ENCODE measurements at places on chromosomes 12 and 14.

DNA sequence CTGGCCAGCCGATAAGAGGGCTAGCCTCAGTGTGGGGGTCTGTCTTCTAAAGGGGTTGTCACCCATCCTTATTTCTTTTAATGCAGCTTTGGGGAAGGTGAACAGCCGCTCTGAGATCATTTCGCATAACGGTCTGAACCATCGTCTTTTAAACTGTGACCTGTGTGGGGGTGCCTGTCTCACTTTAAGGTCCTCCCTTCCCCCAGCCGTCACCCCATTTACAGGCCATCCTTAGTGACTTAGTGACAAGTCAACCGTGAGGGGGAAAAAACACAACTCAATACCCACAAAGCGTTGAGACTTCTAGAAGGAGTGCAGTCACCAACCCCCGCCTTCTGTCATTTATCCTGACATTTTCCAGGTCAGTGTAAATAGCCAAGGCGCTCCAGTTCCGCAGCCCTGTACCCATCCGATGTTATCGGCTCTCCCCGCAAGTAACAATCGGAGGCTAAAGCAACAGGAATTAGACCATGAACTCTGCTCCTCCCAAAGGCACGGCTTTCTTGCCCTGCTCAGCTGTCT is 505 bp upstream of the DENND5B start:
- DNase-seq, result no peak

DNA sequence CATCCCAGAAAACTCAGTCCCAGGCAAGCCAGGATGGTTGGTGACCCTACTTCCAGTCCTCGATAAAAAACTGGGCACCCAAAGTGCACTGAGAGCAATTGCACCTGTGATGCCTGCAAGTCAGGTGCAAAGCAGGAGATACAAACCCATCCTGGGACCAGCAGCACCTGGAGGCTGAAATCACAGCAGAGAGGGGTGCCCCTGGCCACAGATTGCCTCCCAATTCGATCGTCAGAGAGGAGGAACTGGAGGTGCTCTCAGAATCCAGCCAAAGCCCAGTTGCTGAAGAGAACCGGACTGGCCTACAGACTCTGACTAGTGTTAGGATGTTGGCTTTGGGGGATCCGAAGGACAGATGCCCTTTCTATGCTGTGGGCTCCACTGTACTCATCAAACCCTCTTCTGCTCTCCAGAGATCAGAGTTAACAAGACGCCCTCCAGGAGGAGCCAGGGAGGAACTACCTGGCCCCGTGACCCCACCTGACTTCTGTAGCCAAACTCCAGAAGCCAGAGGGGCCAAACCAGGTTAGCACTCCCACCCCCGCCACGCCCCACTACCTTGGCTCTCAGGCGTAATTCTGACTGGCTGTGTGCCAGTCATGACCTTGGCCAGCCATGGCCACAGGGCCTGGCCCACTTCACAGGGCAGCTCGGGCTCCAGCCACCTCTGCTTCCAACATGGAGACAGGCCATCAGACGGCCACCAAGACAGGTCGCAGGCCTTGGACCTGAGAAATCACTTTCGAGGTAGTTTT is 284.5 kb upstream of the RTL1 start:
- no peak for DNase-seq

DNA sequence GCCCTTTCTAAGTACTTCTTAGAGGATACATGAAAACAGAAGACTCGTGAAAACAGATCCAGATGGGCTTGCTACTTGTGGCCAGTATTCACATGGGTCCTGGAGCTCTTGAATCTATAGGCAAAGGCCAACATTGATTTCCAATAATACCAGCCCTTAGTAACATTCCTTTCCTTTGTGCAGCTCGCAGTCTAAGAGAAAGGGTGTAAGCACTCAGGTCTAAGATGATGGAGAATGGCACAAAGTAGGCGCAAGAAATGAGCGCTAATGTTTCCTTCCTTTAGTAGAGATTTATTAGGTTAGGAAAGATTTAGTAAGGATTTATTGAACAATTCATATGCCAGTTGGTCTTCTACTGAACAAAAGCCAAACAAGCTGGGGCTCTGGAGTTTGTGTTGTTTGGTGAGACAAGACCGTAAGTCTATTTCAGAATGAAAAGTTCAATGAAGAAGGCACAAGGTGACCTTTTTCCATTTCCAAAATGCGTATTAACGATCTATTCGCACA is 525 bp downstream of the RNU6-8 start:
- no peak for DNase-seq

DNA sequence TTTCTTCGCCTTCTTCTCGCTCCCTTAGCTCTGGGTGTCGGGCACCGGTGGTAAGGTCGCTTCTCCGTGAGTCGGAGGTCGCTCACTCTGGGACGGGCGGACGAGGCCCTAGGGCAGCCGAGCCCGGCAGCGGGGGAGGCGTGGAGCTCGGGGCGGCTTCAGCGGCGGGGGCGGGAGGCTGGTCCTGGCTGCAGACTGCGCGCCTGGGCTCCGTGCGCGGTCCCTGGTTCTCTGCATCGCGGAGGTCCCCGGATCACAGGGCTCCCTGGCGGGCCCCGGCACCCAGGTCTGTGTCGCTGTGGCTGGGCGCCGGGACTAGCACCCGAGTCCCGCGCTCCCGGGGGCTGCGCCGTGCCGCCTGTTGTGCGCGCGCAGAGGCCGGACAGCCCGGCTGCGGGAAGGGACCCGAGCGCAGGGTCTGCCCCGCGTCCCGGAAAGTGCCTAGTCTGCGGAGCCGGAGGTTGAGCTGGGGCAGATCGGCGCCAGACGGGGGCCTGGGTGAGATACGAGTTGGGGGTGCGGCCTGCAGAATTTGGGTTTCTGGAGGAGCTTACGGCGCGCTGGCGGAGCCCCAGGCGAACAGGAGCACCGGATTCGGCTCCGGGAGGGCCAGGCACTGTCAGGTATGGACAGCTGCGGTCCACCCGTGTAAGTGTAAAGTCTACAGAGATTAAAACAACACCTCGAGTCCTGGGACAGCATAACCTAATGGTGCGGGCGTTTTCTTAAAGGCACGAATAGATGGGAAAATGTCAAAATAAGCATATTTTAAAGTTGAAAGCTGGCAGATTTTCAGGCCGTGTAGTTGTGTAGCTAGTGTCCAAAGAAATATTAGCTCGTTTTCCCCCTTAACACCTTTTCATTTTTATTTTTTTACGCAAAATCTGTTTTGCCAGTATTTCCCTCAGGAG is 713 bp downstream of the FRMD6 start:
- no peak for DNase-seq

DNA sequence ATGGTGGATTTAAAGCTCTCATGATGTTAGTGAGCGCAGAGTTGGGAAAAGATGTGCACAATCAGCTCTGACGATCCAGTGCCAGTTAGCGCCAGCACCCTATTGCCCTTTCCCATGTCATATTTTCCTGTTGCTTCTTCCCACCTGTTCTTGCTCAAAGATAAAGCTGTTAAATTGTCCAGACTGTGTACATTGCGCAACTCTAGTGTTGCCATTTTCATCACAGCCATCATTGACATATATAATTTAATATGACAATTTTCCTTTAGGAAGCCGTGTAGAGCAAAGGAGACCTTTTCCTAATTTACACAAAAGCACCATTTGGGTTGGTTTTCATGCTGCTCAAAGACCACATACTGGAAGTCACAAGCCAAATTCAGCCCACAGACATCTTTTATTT is 5.7 kb upstream of the C12orf42 start:
- DNase-seq, result no peak

- no peak for DNase-seq
Measured at GRCh38 chr12:79451978-79452377, 238.8 kb downstream of the PAWR start.

DNA sequence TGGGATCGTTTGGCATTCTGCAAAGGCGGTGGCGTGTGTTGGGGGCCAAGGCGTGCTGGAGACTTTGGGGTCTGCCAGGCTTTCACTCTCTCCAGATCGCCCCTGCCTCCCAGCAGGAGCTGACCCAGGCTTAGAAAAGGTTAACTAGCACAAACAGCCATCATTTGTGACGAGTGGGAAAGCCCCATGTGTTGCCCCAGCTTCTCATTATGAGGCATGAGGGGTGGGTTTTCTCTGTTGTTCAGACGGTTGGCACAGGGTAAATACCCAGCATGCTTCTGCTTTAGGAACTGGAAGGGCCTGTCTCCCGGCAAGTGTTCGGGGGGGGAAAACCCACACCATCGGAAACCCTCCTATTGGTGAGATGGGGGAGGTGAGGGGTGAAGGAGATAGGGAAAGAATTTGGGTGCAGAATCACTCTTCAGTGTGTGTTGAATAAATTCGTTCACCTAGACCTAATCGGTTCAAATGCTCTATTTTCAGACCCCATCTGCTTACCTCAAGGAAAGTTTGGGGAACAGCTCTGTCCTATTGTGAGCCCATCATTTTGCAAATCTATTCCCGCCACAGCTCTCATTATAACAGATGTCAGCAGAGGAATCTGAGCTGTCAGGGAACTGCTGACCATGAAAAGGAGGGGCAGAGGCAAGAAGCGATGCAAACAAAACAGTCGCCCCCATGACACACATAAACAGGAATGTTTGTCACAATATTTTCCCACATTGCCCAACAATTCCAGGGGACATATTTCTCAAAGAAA is 34.7 kb upstream of the C12orf42 start:
- DNase-seq, result no peak

DNA sequence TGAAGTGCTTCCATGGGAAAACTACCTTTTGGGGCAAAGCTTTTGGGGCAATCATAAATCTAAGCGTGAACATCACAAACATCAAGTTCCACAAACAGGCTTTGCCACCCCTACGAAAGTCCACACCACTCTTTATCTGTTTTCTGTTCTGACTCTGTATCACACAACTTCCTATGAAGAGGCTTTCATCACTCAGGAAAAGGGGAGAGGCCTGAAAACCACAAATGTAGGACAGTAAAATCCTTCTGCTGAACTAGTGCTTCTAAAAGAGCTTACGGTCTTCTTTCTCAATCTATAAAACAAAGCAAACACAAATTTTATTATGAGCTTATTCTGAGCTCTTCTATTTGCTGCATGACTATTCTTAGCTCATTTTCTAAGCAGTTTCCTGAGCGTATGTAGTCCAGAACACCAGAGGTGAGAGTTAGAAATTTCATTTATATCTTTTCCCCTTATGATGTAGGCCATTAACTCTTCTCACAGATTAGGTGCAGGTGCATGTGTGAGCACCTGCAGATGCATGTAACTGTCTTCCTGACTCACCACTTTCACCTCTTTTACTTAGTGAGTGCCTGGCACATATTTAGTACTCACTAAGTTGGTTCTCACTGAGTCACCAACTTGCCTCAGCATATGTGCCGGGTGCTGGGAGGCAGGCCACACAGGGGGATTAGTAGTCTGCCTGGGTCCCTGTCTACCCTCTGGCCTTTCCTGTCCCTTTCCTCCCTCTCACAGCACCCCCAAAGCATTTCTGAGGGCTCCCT is 32.9 kb upstream of the SYCP3 start:
- no peak for DNase-seq

DNA sequence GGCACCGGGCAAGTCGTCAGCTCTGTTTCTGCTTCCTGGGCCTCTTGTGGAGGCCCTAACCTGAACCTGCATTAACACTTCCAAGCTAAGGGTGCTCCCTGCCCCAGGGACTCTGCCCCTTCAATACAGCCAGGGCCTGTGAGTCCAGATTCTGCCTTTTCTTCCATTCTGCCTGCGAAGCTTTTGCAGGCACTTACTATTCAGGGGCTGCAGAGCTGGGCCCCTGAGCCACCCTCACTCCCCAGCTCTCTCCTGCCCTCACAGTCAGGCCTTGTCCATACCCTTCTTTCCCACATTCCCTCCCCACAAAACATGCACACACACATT is 101.1 kb downstream of the ZFP36L1 start:
- no peak for DNase-seq

DNA sequence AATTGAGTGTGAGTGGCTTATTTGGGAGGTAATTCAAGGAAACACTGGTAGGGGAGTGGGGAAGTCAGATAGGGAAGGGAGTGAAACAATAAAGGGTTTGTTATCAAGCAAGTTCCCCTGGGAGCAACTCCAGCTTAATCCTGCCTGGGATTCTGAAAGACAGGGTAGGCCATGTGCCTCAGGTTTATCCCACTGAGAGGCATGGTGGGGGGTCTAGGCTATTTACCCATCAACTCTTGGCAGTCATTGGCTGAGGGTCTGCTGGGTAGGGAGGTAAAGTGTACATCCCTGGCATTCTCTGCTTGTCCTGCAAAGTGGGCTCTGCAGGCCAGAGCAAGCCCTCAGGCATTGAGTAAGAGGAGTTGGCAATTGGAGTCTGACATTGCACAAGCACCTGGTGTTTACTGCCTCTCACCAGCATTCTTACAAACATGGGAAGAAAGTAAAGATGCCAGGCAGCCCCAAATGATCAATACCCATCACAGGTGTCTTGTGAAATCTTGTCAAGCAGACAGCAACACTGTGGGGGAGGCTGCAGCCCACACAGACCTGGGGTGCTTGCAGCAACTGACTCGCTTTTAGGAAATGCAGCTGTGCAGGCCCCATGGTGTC is 169.3 kb downstream of the KTN1 start:
- no peak for DNase-seq

GRCh38 chr12:5577211-5577612 is 145.3 kb downstream of the NTF3 start:
- DNase-seq, result no peak
